Right renal pelvis (tissue), 4 donors: ENCODE measurements at places on chromosomes 4 and X.
A peak's percentile ranks its signal among the peaks of the same experiment; 100 is the strongest.

- DNase-seq, result no peak
These were observed 137.1 kb downstream of the MID1 start for GRCh38 chrX:10483191-10483831.

GRCh38 chr4:74873545-74874301, 59.2 kb upstream of the PARM1 start:
- no peak for DNase-seq

DNA sequence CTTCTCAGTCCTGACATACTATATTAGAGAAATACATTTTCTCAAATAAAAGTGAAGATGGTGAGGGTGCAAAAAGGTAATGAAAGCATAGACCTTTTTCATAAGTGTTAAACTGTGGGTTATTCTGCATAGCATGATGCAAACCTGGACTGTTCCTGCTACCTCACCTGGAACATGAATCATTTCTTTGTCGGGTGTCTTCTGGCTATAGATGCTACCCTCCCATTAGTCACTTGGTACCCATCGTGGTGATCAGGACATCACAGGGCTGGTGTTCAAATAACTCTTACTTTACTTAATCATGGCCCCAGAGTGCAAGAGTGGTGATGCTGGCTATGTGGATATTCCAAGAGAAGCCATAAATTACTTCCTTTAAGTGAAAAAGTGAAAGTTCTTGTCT, 264.7 kb upstream of the AGA start:
- no peak for DNase-seq

- DNase-seq, result no peak
These were observed 47.7 kb downstream of the RPS6KA3 start for GRCh38 chrX:20218836-20219505.

DNA sequence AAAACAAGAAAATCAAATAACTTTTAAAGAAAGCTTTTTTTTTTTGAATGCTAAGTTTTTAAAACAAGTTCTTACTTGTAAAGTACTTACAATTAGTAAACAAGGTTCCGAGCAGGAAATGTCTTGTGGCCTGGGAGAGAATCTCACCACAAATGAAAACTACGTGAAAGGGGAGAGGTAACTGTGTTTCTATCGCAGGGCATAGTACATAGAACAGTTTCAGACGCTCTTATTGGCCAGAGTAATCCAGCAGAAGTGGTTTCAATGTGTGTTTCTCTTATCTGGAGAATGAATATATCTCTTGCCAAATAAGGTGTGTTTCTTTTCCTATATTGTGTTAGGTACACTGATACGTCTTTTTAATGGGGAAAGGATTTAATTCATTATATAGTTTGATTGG, at the start of gene PLAC8:
Gene PLAC8 (minus strand): TSS at position 154 of the 400 bp plus-strand sequence. CDS start 6,808 bp downstream, outside the sequence.
- DNase-seq, result no peak

DNA sequence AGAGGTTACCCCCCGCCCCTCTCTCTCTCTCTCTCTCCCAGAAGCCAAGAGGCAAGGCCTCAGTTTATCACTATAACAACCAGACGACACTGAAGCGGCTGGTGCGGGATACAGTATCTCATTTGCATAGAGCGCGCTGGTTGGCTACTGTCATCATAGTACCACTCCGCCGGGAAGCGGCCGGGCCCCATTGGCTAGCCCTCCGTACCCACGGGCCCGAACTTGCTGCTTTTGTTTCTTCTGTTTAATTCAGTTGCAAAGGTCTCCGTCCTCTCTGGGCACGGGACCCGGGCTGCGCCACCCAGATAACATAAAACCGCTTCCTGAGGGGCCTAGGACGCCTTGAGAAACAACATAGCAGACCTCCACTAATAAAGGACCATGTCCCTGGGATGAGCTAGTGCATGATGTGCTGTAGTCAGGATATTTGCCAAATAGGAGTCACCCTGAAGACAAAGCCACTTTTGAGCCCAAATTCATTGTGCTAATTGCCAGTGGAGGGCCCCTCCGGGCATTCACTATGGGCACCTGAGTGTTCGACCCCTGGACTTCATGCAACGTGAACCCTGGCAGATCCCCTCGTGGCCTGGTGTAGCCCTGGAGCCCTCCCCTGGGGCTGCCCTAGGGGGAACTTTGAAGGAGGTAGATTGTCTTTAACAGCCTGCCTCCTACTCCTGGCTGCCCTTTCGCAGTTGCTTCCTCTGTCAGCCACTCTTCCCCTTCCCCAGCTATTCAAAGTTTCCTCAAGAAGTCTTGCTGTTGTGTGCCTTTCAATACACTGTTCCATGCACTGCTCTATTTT, at the start of gene PCYT1B:
Gene PCYT1B (minus strand): TSS at position 91 of the 802 bp plus-strand sequence. CDS start 242 bp downstream, outside the sequence.
- DNase-seq, result peak; percentile 62
